ENCODE measurements at places on chromosomes 16 and 17. TPM values are rescaled to one million over a fixed set of nuclear protein-coding genes. Genes with fewer than 3 reads are reported as not detected.

DNA sequence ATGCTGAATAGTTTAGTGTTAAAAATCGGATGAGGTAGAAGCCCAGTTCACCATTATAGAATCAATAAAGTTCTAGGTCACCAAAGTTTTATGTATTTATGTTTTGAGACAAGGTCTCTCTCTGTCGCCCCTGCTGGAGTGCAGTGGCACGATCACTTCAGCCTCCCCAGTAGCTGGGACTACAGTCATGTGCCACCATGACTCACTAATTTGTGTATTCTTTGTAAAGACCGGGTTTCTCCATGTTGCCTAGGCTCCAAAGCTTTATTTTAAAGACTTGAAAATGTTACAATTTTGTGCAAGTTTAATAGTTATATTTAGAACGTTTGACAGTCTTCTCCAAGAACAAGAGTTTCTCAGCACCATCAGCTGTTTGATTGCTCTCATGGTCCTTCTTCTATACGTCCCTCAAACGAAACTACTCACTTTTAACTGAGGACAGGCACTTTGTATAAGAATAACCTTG is 32.1 kb downstream of the NDE1 start:
- no peak for DNase-seq
- no peak overlapping the region for H3K4me3 ChIP-seq
- peak overlapping the region; percentile 1 for H3K27ac ChIP-seq
- no peaks in the 10 kb centered on the region for H3K4me1 ChIP-seq

DNA sequence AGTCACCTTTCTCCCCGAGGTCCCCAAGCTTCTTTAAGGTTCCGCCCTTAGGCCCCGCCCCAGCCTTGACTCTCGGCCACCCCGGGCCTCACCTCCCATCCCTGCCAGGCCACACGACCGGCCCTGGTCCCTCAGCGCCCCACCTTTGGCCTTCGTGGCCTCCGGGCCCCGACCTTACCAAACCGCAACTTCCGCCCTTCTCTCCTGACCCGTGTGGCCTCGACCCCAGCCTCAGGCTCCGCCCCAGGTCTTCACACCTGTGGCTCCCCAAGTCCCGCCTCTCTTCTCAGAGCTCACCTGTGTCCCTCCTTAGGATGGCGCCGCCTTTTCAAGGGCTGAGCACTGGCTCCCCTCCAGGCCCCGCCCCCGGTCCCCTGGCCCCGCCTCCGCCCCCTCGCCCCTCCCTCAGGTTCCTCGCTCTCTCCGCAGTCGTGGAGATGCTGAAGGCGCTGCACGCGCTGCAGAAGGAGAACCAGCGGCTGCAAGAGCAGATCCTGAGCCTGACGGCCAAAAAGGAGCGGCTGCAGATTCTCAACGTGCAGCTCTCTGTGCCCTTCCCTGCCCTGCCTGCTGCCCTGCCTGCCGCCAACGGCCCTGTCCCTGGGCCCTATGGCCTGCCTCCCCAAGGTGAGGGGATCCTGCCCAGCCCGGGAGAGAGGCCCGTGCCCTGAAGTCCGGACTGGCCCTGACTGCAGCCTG is 10.0 kb upstream of the CISD3 start:
- H3K36me3 ChIP-seq, result peaks cover 45% of the 10 kb centered on the region
- no peak for DNase-seq
- H3K4me1 ChIP-seq, result peaks cover 20% of the 10 kb centered on the region
- H3K27ac ChIP-seq, result no peak overlapping the region
- H3K4me3 ChIP-seq, result no peak overlapping the region

- H3K4me1 ChIP-seq, result peaks cover 10% of the 10 kb centered on the region
- peaks cover 8% of the 10 kb centered on the region for H3K27me3 ChIP-seq
- peak overlapping the region; percentile 61 for H3K4me3 ChIP-seq
- peak; percentile 75 for DNase-seq
- H3K27ac ChIP-seq, result peak overlapping the region; percentile 54
These were observed 3.9 kb downstream of the ITGA2B start for GRCh38 chr17:44385287-44386181.

- H3K4me3 ChIP-seq, result peak overlapping the region; percentile 77
- H3K4me1 ChIP-seq, result peaks cover 30% of the 10 kb centered on the region
- H3K27ac ChIP-seq, result peak overlapping the region; percentile 72
- H3K36me3 ChIP-seq, result no peaks in the 10 kb centered on the region
- no peak for DNase-seq
- H3K27me3 ChIP-seq, result no peaks in the 10 kb centered on the region
These were observed 668 bp downstream of the ATPAF2 start for GRCh38 chr17:18038149-18038850.

IGSF6 gene
- 1.1 TPM for total RNA-seq

- H3K36me3 ChIP-seq, result no peaks in the 10 kb centered on the region
- DNase-seq, result no peak
- no peaks in the 10 kb centered on the region for H3K27me3 ChIP-seq
- H3K4me1 ChIP-seq, result no peaks in the 10 kb centered on the region
These were observed 47.1 kb downstream of the WSB1 start for GRCh38 chr17:27341041-27341471.

- peak overlapping the region; percentile 98 for H3K4me3 ChIP-seq
- no peak for DNase-seq
- peaks cover 38% of the 10 kb centered on the region for H3K4me1 ChIP-seq
- no peaks in the 10 kb centered on the region for H3K27me3 ChIP-seq
- H3K36me3 ChIP-seq, result peaks cover 7% of the 10 kb centered on the region
These were observed 479 bp upstream of the ZNF207 start for GRCh38 chr17:32349503-32349853.

DNA sequence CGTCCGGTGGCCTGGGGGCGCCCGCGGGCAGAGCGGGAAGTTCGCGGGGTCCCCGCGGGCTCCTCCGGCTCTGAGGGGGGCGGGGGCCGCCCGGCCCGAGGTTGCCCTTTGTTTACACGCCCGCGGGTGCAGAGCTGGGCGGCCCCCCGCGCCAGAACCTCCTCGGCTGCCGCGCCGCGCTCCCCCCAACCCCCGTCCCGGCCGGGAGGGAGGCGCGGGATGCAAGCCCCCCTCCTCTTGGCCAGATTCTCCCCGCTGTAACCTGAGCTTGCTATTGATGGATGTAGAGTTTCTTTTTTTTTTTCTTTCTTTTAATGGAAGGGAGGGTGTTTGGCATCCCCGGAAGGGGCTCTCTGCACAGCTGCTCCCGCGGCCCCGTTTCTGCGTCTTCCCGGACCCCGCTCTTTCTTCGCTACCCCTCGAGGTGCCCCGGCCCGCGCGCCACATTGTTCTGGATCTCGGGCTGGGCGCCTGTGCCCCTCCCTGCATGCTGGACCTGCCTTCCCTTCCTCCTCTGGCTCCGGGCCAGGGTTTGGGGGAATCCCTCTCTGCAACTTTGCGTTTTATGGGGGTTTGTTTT is 646 bp downstream of the CBX2 start:
- no peak overlapping the region for H3K27ac ChIP-seq
- H3K4me3 ChIP-seq, result peak overlapping the region; percentile 37
- H3K36me3 ChIP-seq, result no peaks in the 10 kb centered on the region
- DNase-seq, result no peak

- H3K27ac ChIP-seq, result peak overlapping the region; percentile 2
- DNase-seq, result no peak
- H3K36me3 ChIP-seq, result no peaks in the 10 kb centered on the region
These were observed 16.8 kb upstream of the AKAP1 start for GRCh38 chr17:57068222-57068658.

RGS11 gene
- not detected for total RNA-seq

PRM3 gene
- not detected for total RNA-seq
